ENCODE measurements at places on chromosomes 2 and 18.

DNA sequence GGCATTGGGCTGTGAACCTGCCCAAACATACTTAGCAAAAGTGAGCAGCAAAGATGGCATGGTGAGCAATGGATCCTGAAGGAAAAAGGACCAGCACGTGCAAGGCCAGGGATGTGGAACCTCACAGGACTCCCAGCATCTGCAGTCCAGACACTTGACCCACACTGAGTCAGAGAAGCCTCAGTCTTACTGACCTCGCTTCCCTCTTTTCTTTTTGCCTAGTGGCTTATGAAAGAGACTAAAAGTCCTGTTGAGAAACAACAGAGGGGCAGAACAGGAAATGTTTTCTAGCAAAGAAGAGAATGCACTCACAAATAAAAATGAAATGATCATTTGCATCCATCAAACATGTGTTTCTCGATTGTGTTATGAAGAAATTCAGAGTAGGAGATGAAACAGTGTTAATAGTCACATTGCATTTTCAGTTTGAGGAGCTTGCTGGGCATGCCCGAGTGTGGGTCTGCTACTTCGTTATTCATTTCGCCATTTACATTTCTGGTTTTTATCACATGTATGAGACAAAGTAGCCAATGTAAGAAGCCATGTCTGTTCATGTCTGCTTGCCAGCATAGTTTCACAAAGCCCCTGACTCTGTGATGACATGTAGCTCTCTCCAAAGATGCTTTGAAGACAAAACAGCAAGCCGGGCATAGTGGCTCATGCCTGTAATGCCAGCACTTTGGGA is 118.4 kb downstream of the INO80D start:
- DNase-seq, result no peak

DNA sequence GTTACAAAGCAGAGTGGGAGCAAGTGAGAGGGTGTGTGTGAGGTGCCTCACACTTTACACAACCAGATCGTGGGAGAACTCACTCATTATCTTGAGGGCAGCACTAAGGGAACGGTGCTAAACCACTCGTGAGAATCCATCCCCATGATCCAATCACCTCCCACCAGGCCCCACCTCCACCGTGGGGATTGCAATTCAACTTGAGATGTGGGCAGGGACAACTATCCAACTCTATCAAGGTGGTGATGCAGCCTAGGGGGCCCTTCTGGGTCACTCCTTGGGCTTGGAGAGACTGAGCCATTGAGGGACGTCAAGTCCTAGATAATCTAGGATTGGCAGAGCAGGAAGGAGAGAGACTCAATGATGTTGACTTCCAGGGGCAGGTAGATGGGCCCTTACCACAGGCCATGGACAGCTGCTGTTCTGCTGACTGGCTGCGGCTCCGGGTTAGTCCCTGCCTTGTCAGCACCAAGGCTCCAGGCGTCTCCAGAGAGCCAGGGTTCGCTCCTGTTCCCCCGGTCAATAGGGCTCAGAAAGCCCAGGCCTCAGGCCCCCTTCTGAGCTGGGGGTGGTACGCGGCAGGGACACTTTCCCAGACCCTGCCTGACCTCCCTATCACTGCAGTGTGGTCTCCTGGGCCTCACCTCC is 193.2 kb upstream of the HS6ST1 start:
- DNase-seq, result no peak

GRCh38 chr2:180829261-180829660 is 151.1 kb upstream of the UBE2E3 start:
- no peak for DNase-seq

- DNase-seq, result no peak
Observed at GRCh38 chr2:217999595-217999959, 3.2 kb downstream of the TNS1 start.

- no peak for DNase-seq
Observed at GRCh38 chr2:141109633-141110032, 1021.2 kb downstream of the LRP1B start.

DNA sequence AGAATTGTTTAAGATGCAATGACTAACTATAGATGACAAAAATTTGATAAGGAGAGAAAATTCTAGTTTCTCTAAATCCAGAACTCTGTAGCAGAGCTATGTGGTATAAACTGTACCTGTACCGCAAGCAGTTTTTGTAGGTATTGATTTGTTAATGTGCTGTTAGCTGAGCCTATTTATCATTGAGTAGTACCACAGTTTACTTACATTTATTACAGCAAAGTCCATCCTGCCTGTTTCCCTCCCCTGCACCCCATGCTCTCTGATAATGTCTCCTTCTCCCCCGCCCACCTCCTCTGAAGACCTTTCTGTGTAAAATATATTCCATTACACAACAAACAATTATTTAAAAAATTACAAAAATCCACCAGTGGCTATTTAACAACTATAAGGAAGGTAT is 170.6 kb downstream of the RNF152 start:
- DNase-seq, result no peak

GRCh38 chr2:184049566-184049965 is 548.8 kb upstream of the ZNF804A start:
- DNase-seq, result no peak

DNA sequence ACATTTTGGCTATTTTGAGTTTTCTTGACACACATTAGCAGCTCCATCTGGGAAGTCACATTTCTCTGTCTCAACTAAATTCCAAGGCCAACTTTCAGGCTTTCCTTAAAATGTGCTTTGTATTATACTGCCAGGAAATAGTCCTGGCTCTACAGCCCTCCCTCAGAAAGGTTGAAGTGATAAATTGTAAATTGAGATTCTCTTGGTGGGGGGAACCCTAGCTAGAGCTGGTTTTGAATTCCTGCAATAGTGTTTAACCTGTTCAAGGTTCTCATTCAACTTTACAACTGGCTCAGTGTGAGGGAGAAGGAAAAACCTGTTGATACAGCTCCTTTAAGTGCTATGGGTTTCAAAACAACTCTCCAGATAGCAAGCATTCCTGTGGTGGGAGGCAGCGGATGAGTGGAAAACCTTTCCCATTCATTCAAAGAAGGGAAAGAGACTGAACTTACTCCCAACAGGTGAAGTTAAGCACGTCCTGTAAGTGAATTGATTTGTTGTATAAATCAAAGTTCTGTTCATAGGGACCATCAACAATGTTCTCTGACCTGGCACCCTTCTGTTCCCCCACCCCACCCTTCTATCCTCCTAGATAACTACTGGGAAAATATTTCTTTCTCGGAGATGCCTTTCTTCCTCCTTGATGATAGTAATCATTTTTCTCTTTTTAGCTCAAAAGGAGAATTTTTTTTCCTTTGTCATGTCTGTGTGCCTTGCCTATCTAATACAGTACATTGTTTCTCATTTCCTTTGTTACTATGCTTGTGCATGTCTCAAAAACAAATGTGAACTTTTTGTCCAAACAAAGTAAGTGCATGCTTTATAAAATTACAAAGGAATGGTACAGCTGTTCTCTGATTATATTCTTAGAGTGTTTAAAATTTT is 44.2 kb upstream of the SLC39A10 start:
- DNase-seq, result no peak

DNA sequence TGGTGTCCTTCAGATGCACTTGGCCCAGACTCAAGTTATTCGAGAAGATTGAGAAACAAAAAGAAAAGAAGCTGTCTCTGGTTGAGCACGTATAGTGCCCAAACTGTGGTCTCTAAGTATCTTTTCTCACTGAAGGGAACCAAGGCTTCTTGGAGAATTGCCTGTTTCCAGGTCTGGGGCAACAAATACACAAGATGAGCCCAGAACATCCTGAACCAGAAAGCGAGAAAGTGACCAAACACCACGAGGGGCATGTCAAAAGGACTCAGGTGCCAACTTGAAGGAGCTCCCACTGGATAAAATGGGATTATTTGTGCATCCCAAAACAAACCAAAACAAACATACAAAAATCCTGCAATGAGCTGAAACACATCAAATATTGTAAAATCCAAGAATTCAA is 13.6 kb upstream of the ATOH8 start:
- no peak for DNase-seq

GRCh38 chr18:57149531-57149930 is 2.6 kb downstream of the BOD1L2 start:
- no peak for DNase-seq

DNA sequence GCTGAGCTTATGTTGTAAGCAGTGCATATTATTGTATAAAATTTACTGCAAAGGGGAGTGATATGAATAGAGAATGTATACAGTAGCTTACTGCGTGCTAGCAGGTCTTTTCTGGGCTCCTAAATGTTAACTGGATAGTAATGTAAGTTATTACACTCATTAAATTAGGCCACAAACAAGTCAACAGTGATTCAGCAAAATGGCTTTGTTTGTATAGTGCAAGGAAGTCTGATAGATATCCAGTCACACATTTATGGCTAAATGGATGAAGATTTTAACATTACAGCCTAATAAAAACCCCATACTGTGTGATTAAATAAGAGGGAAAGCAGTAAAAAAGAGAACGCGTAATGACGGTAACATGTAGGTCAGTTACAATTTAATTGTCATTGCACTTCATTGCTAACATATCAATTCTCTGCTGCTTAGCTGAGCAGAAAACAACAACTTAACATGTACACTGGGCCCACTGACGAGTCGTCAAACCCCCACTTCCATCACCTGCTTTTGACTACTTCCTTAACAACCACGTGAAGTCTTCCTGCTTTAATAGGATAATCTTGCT is 665.0 kb upstream of the FANCL start:
- no peak for DNase-seq

- no peak for DNase-seq
Observed at GRCh38 chr2:54677476-54678265, 45.8 kb upstream of the EML6 start.

DNA sequence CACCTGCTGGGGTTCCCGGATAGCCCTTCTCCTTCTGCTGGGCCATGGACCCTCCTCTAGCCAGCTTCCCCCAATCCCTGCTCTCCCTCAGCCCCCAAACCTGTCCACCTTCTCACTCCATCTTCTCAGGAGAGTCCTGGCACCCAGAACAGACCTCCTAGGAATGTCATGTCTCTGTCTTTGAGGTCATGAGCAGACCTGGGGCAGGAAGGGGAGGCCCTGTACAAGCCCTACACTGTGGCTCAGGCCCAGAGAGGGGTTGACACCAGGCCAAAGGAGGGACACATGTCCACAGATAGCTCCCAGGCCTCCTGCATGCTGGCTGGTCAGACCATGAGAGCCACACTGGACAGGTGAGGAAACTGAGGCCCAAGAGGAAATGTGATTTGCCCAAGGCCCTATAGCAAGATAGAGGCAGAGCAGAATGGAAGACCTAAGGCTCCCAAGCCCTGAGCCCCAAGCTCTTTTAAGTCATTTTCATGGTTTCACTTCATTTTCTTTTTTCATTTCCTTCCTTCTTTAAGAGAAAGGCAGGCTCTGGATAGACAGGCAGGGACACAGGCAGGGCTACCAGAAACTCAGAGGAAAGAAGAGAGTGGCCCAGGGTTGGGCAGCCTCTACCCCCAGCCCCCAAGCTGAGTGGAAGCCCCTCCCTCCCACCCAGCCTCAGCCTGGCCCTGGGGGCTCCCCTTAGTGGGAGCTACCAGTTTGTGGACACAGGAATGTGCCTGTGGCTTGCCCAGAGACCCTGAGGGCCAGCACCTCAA is 159.7 kb downstream of the SMAD7 start:
- no peak for DNase-seq

- DNase-seq, result no peak
Observed at GRCh38 chr2:71125506-71126294, 4.3 kb downstream of the MCEE start.

DNA sequence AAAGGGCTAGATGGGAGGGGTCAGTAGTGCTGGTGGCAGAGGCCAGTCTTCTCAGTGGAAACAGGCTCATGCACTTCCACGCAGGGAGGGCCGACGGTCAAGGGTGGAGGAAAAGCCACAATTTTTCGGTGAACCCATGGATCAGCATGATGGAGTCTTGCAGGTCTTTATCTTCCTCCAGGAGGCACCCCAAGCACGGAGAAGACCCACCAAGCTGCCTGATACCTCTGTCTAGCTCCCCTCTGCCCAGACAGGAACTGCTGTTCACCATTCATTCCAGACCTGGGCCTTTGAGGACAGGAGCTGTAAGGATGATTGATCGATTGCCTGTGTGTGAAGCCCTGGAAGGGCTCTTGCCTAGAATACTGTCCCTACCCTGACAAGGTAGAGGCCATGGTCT is 2.8 kb upstream of the LRRFIP1 start:
- no peak for DNase-seq

- DNase-seq, result no peak
Observed at GRCh38 chr18:55338978-55339650, 248.9 kb downstream of the TCF4 start.

DNA sequence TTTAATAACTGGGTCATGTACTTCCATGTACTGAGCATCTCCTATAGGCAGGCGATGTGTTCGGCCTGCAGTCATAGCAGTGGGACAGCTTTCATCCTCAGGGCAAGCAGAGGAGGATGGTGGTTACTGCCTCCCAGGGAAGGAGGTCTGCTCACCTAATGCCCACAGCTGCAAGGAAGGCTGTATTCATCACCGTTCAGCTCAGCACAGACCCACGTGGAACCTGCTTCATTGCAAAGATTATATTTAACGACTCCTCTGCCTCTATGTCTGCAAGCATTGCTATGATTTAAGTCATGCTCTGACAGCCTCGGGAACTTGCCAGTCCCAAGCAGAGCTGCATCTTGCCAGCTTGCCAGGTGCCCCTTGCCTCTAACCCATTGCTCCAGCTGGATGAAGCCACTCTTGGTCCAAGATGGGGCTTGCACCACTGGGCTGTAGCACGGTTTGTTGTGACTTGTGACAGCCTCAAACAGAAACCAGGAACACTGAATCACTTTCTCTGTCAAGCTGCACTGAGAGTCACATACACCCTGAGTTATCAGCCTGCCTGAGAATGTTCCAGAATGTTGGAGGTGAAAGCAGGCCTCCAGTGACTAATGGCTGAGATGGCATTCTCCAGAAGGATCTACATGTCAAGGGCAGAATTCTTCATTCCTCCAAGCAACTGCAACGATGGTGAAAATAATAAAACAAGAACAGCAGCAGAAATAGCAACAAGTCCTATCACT is 651.1 kb upstream of the ID2 start:
- no peak for DNase-seq

GRCh38 chr2:60268661-60269060 is 284.8 kb downstream of the BCL11A start:
- no peak for DNase-seq

DNA sequence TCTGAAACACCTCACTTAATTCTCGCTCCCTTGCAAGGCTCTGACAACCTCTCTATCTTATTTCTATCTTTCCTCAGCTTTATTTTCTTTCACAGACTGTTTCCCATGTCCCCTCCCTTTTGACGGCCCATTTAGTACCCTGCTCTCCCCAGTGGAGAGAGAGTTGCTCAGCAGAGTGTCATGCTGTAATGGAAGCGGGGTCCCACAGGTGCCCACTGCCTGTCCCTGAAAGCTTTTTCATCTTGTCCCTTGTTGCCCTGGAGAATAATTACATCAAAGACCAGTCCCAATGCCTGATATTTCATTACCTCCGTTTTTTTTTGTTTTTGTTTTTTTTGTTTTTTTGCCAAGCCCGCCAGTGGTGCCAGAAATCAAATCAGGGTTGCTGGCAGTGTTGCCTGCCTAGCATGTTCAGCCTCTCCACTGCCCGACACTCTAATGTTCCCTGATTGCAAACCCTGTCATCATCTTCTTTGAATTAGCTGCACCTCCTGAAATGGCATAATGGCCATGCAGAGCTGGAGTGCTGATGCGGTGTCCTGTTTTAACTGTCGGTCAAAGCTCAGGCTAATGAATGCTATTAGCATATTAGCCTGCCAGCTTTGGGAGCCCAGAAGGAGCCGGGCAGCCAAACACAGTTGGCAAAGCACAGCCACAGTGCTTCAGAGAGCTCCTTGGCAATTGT is 71.2 kb upstream of the CAVIN2 start:
- no peak for DNase-seq
